Fibroblast of villous mesenchyme (primary cell): ENCODE measurements at places on chromosomes 12 and 14.

DNA sequence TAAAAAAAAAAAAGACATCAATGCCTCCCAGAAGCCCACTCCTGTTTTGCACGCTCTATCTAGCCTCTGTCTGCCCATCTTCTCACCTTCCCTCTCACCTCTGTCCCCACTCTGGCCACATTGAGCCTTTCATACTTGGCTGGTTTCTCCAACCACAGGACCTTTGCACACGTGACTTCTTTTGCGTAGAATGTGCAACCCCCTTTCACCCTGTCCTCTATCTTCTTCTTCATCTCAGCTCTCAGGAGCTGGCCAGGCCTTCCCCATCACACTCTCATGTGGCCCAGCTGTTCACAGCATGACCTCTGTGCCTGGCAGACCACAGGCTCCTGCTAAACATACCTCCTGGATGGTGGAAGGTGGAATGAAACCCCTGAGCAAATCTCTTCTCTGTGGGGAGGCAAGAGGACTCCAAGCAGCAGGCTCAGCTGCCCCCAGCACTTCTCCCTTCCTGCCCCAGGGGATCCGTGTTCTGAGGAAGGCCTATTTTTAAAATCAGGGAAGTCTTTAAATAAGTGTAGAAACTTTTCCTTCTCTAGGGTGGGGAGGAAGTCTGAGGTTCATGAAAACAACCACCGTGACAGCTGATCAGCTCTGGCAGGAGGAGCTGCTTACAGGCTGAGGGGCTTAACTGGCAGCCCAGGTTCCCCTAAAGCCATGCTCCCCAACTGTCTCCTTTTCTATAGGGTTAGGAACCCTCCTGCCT, 11.6 kb downstream of the HVCN1 start:
- DNase-seq, result no peak

GRCh38 chr12:31647086-31647491, 12.4 kb upstream of the ETFBKMT start:
- peak; percentile 61 for DNase-seq

GRCh38 chr12:47312808-47313426, 233.2 kb upstream of the AMIGO2 start:
- DNase-seq, result no peak

- DNase-seq, result no peak
Measured at GRCh38 chr14:92459030-92459949, 54.3 kb upstream of the RIN3 start.

DNA sequence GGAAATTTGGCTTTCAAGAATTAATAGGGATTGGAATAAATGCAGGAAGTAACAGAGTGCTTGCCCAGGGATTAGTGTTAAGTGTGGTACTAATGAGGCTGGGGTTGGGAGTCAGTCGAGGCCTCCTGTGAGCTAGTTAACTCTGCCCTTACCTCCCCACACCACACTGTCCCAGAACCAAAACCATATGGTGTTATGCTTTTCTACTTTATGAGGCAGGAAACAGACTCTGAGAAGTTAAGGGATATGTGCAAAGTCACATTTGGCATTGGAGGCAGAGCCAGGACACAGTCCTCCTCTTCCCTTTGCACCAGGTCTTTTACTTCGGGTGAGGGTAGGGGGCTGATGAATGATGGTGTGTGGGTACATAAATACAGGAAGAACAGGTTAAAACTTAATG, 41.9 kb downstream of the PELI2 start:
- DNase-seq, result peak; percentile 16

GRCh38 chr14:29558516-29558915, 369.1 kb downstream of the PRKD1 start:
- peak; percentile 73 for DNase-seq

DNA sequence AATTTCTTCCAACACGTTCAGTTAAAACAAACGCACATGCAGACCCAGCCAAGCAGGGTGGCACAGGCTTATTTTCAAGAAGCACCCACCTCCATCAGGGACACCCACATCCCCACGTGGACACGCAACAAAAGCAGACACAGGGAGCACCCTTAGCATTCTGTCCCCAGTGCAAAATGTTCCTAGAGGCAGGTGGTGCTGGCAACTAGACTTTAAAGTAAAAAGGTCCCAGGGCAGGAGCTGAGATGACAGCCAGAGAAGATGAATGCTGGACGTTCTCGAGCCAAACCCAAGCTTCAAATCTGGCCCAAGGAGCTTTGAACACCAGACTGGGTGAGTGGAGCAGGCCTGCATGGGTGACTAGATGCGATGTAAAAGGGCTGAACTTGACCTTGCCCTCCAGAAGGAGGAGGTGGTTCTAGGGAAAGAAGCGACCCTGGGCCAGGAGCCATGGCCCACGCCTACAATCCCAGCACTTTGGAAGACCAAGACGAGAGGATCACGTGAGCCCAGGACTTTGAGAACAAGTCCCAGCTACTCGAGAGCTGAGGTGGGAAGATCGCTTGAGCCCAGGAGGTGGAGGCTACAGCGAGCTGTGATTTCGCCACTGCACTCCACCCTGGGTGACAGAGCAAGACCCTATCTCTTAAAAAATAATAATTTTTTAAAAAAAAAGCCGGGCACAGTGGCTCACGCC, 47.3 kb downstream of the KDM2B start:
- DNase-seq, result no peak

- DNase-seq, result no peak
Measured at GRCh38 chr12:71411635-71412034, 28.0 kb upstream of the LGR5 start.

- DNase-seq, result no peak
Measured at GRCh38 chr14:101134161-101134631, 230.7 kb upstream of the RTL1 start.

DNA sequence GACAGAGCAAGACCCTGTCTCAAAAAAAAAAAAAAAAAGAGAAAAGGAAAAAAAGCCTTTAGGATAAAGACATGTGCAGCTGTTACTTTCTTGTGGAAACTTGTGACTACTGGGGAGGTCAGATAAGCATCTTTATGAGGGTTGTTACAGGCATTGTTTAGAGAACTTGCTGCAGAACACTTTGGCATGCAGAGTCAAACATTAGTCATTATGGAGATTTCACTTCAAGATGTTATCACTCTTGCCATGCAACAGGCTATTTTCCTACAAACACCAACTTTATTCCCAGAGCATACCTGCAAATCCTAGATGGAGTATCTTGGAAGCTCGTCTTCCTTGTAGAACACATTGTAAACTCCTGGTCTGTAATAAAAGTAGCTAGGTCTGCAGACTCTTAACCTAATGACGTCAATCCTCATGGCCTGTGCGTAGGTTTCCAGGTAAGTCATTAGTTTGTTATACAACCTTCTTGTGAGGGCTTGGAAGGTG, 36.3 kb upstream of the WDR89 start:
- peak; percentile 95 for DNase-seq

- DNase-seq, result peak; percentile 66
Measured at GRCh38 chr12:27003421-27004381, 10.5 kb downstream of the TM7SF3 start.

DNA sequence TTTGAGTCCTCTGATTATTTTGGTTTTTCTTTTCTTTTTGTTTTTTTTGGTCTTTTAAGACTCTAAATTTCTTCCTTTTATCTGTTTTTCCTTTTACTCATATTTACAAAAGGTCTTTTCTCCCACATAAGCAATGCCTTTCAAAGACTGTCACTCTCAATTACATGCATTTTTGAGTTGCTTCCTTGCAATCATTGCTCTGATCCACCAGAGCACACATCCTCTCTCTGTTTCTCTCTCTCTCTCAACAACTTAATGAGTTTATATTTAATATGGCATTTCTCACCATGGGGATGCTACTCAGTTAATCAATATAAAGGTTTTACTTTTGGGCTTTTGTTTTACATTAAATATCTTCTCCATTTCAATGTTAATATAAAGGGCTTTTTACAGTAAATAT, 62.7 kb upstream of the OR10AD1 start:
- DNase-seq, result no peak

DNA sequence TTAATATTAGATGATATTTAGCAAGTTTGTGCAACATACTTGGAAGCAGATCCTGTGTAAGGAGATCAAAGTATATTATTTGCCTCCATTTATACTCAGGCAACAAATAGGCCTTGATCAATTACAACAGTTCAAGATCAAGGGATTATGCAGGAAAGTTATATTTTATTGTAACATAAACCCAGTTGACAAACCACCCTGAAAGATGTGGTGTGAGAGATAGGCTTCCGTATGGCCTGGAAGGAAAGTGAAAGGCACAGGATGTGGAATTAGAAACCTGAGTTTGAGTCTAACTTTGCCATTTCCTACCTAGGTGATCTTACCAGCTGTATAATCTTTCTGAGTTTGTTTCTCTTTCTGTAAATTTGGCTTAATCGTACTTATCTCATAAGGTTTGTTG, 284.1 kb downstream of the BMP4 start:
- no peak for DNase-seq

DNA sequence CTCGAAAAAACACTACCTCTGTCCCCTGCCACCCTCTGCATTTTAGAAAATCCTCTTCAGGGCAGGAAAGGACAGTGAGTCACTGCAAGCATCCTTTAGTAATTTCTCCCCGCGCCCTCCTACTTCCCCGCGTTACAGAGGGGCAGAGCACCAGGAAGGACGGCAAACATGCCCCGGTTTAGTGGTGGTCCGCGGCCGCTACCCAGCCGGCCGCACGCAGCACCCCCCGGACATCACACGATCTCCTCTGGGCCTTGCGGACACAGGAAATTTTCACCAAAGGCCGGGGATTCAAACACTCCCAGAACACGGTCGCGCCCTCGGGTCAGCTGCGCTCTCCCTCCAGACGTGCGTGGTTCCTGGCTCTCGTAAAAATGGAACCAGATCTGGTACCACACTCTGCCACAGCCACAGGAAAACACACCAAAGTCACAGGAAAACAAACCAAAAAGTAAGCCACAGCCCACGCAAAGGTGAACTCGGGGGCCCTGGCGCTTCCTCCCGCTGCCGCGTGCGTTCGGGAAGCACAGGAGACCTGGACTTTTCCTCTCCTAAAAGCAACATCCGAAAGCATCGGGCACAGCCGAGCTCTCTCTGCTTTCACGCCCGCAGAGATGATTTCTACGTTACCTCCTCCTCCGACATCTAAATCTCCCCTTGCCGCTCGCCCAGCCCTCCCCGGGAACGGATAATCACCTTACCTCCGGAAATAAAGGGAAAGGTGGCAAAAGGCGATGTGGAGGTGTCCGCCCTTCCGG, 839 bp downstream of the SLC38A1 start:
- DNase-seq, result peak; percentile 38

DNA sequence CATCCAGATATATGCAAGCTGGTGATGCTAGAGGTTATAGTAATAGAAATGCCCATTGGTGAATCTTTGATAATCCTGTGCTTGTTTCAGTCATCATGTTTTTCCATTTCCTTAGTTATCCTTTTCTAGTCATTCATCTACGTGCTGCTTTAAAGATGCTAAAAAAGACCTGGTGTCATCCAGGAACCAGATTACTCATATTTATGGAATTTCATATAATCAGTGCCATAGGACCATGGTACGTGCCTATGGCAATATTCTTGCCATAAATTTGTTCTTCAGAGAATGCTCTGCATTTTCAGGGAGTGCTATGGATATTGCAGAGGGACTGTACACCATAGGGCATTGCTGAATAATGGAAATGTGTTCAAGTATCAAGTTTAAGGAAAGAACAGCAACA, 267.3 kb downstream of the AKAP6 start:
- no peak for DNase-seq

DNA sequence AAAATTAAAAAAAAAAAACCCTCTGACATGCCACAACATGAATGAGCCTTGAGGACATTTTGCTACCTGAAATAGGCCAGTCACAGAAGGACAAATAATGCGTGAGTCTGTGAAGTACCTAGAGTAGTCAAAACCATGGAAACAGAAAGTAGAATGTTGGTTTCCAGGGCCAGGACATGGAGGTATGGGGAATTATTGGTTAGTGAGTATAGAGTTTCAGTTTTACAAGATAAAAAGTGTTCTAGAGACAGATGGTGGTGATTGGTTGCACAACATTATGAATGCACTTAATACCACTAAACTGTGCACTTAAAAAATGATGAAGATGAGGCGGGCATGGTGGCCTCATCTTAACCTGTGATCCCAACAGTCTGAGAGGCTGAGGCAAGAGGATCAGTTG, 47.6 kb upstream of the ZFP36L1 start:
- DNase-seq, result peak; percentile 50

GRCh38 chr14:52307905-52308304, 6.2 kb upstream of the PTGER2 start:
- no peak for DNase-seq

DNA sequence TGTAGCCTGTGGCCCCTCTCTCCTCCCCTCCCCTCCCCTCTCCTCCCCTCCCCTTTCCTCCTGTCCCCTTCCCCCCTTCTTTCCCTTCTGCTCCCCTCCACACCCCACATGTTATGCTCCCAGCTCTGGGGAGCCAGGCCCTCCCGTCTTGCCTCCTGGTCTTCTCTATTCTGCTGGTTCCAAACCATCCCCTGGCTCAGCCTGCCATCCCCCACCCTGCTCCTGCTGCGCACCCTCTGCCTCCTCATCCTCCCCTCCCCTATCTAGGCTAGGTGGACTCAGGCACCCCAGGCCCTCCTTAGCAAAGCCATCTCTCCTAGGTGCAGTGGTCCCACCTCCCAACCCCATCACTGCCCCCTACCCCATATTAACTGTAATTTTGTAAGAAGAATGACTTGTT, 99.5 kb downstream of the CALM1 start:
- DNase-seq, result no peak

DNA sequence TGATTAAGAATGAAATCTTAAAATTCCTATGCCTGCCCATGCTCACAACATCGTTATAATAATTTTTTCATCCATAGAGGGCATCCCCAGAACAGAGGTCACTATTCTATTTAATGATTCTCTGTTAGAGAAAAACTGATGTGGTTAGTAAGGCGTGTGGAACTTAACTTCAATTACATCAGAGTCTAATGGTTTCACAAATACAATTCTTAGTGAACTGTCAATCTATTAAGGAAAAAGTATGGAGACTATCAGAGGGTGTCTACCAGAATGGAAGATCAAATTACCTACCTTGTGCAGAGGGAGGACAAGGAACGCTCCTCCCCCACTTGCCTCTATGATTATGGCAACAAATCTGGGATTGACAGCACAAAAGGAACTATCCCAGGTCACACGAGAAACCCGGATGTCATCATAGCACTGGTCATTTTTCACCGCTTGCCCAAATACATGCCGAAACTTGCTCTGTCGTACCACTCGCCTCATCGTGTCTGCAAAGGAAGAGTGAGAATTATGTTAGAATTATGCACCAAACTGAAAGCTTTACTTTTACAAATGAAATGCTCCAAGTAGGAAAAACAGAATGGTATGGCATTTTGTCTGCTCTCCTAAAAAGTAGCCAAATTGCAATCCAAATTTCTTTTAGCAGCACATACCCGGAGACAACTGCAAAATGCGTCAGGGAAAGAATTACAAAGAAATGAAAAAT, 30.3 kb downstream of the CORO1C start:
- DNase-seq, result no peak
